ENCODE measurements at places on chromosomes 1 and 21.

GRCh38 chr1:7857000-7857399 is 4.1 kb upstream of the UTS2 start:
- no peak for DNase-seq

GRCh38 chr1:43298055-43298454 is 2.7 kb upstream of the TIE1 start:
- DNase-seq: no peak

GRCh38 chr1:5921129-5921528 is 71.1 kb downstream of the NPHP4 start:
- no peak for DNase-seq

- no peak for DNase-seq
Observed at GRCh38 chr1:109567877-109568672, 19.7 kb downstream of the GNAI3 start.

- no peak for DNase-seq
Observed at GRCh38 chr1:7247158-7247557, 461.9 kb downstream of the CAMTA1 start.

DNA sequence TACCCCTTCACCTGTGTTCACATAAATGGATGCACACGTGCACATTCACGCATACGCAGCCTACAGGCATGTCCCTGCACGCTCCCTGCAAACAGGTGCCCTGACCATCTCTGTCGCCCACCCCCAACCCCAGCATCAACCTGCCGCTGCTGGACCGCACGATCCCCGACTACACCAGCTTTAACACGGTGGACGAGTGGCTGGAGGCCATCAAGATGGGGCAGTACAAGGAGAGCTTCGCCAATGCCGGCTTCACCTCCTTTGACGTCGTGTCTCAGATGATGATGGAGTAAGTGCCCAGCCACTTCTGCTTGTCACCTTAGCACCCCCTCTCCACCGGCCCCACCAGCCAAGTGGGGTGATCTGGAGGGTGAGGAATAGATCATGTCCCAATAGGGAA is 60.4 kb downstream of the LACTBL1 start:
- DNase-seq: no peak

GRCh38 chr1:59391212-59392179 is 94.6 kb downstream of the FGGY start:
- no peak for DNase-seq

- DNase-seq: no peak
Observed at GRCh38 chr1:167542109-167543032, 11.2 kb downstream of the CREG1 start.

GRCh38 chr1:169308313-169309039 is 59.1 kb downstream of the NME7 start:
- DNase-seq: no peak

DNA sequence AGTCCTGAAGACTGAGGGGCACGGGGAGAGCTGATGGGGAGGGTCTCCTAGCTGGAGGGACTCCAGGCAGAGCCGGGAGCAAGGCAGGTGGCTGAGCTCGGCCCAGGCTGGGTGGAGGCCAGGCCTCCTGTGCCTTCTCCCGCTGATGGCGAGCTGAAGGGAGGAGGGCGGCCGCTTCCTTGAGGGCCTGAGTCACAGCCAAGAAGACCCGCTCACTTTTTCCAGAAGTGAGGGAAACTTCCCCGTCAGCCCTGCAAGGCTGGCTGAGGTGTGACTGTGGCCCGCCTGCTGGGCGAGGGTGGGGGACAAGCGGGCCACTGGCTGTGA is 1.7 kb upstream of the VWA1 start:
- peak; percentile 50 for DNase-seq

- DNase-seq: no peak
Observed at GRCh38 chr1:87176514-87176913, 152.2 kb upstream of the LMO4 start.

DNA sequence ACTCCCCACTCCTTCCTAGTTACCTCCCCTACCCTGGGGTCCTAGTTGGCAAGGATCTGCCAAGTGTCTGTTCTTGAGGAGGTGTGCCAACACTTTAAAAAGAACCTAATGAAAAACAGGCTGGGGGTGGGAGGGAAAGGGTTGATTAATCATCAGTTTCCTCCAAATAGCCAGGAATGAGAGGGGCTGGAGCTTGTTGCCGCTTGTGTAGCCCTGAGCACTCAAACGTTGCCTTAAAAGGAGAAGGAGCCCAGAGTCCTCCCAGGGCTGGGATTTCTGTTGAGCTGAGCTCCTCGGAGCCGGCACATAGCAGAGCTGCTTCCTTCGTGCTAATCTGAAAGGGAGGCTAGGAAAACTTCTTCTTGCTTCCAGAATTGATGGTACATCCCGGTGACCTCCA is 15.9 kb downstream of the SHISA4 start:
- DNase-seq: no peak

DNA sequence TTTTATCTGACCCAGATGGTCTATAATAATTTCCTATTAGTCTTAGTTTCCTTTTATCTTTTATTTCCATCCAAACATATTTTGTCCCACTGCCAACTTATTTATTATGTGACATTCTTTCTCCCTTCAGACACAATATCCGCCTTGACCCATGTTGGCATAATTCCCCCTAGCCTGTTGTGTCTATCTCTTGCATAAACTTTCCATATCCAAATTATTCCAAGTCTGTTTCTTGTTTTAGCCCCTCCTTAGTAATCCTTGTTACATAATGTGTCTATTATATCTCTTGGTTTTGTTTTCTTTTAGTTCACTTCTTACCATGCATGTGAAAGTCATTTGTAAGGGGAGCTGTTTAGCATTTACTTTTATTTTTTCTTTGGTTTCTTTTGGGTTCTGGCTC is 81.6 kb upstream of the CACHD1 start:
- DNase-seq: no peak

DNA sequence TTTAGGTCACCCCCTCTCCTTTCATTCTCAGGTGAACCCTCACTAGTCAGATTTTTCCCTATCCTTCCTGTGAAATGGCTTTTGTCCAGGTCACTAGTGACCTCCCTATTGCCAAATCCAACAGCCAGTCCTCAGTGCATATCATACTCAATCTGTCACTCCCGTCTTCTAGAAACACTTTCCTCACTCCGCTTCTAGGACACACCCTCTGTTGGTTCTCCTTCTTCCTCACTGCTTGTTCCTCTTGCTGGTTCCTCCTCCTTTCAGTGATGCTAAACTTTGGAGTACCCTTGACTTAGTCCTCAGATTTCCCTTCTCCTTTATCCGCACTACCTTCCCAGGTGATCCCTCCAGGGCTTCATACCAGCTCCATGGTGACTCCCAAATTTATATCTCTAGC is 94.3 kb downstream of the RNF220 start:
- no peak for DNase-seq

- no peak for DNase-seq
Observed at GRCh38 chr1:174000371-174000770, 21.8 kb downstream of the RC3H1 start.

DNA sequence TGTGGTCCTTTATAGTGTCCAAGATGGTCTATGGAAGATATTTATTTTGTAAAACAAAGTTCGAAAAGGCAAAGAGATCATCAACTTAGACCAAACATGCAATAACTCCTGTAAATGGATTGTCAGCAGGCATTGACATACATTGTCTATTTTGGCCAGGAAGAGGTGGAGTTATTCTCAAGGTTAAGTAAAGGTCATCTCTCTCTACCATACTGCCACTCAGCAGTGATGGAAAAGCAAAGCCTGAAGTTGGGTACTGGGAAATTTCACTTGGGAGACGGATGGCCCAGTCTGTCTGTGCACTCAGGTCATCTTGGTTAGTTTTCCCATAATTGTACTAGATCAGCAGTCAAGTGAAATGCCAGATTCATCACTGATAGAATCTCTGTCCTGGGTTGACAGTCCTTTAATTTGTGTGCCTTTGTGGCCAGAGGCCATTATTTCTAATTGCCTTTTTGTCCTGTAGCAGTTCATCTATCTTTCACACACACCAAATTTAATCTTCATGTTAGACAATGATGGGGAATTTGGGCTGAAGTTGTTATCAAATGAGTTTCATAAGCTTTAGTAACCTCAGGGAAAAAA is 17.5 kb downstream of the PIGP start:
- no peak for DNase-seq

DNA sequence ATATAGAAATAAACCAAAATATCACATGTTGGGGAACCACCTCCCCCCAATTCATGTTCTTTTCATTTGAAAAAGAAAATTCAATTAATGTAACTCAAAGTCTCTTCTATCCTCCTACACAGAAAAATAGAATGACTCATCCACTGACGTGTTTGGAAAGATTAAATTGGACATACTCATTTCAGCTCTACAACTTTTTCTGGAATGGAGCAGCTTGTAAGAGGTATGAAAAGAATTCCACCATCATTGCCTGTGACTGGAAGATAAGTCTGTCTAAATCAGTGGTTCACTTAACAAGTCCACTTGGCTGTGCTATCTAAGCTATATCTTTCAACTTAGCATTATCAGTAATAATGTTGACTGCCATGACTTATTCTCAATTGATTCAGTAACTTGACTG is 702.3 kb downstream of the BRINP3 start:
- DNase-seq: no peak

DNA sequence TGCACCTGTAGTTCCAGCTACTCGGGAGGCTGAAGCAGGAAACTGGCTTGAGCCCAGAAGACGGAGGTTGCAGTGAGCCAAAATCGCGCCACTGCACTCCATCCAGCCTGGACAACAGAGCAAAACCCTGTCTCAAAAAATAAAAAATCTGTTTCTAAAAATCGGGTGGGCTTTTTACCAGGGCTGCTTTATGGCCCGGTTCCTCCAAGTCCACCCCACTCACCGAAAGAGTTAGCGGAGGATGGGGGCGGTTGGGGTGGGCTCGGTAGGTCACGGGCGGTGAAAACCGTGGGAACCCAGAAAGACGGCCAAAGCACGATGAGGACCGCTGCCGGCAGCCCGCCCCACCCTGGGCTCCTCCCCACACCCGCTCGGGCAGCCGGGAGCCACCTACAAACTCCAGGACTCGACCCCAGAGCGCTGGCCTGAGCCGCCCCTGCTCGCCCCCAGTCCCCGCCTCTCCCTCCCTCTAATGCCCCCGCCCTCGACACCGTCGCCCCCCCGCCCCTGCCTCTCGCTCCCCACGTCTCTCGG is 846 bp upstream of the PER3 start:
- DNase-seq: peak; percentile 79
